ENCODE measurements at places on chromosomes 2 and 18. TPM values are rescaled to one million over a fixed set of nuclear protein-coding genes. Genes with fewer than 3 reads are reported as not detected.

Gene TTC39C
- total RNA-seq: 11.3 TPM

Gene TWIST2
- total RNA-seq: 15.4 TPM

Gene CROCC2
- not detected for total RNA-seq

Gene BMP10
- total RNA-seq: not detected

Gene SRD5A2
- 0.01 TPM for total RNA-seq

Gene NRP2
- 92.0 TPM for total RNA-seq

Gene TSPYL6
- not detected for total RNA-seq

Gene FOXI3
- not detected for total RNA-seq

Gene GALR1
- total RNA-seq: not detected

Gene TBR1
- total RNA-seq: 0.05 TPM

Gene SESTD1
- total RNA-seq: 23.7 TPM

Gene FAM124B
- not detected for total RNA-seq

Gene STPG4
- total RNA-seq: not detected

Gene CPLX4
- total RNA-seq: not detected

Gene CAVIN2
- 19.8 TPM for total RNA-seq

Gene MTX2
- 43.5 TPM for total RNA-seq

Gene CRYGC
- total RNA-seq: not detected

Gene PROC
- total RNA-seq: 3.5 TPM

Gene CAPN14
- 0.07 TPM for total RNA-seq

Gene DLX2
- total RNA-seq: 0.67 TPM

Gene CTDSP1
- total RNA-seq: 73.0 TPM

Gene ZNF892
- 0.17 TPM for total RNA-seq

Gene RSAD2
- total RNA-seq: 0.89 TPM

Gene REG1B
- total RNA-seq: not detected

Gene CCDC148
- 0.39 TPM for total RNA-seq

Gene LHCGR
- total RNA-seq: not detected

Gene GREB1
- 2.8 TPM for total RNA-seq

Gene MROH2A
- not detected for total RNA-seq

Gene ACADL
- total RNA-seq: not detected

Gene FMNL2
- 29.6 TPM for total RNA-seq

Gene CENPA
- 57.9 TPM for total RNA-seq

Gene IL36G
- not detected for total RNA-seq

Gene GKN1
- 0.83 TPM for total RNA-seq

Gene ARHGAP25
- 0.19 TPM for total RNA-seq

Gene LRRFIP1
- 93.6 TPM for total RNA-seq

Gene VSNL1
- total RNA-seq: not detected

Gene ZC3H8
- total RNA-seq: 15.1 TPM

Gene FAM110C
- total RNA-seq: 0.09 TPM

Gene RGPD4
- 0.08 TPM for total RNA-seq

Gene DUSP19
- 0.55 TPM for total RNA-seq

Gene RAB6C
- total RNA-seq: not detected

Gene TUBA3D
- total RNA-seq: 0.43 TPM
